Vagina (tissue), 2 donors: ENCODE measurements at places on chromosomes 13 and 19.

- DNase-seq = no peak
Observed at GRCh38 chr19:3369337-3370213, 3.2 kb downstream of the NFIC start.

- DNase-seq = no peak
Observed at GRCh38 chr19:39362682-39363657, 20.7 kb downstream of the SAMD4B start.

DNA sequence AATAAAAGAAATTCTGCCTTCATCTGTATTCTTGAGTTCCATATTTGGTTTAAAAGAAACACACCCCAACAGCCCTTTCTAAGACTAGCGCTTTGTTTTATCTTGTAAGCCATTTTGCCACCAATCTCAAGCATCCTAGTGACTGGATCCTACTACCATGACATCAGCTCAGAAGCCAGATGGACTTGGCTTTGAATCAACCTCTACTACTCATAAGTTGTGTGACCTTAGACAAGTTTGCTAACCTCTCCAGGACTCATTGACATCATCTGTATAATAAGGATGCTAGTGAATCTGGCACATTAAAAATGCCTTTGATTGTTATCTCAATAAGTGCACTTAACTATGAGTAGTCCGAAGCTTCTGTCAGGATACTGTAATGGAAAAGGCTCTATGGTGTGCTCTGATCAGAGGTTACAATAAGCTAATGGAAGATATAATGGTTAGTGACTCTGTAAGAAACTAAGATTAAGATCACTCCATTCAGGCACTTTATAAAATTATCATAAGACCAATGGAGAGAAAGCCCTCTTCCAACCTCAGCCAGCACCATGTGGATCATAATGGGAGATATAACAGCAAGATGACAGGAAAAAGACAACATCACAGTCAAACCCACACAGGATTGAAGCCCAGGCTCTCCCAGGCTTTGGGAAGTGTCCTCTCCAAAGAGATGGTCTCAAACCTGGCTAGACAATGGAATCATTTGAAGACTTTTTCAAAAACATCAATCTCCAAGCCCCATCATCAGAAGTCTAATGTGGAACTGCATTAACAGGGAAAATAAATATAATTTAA is 180.6 kb upstream of the MIR17HG start:
- DNase-seq = no peak

- no peak for DNase-seq
Observed at GRCh38 chr19:35153701-35154524, 622 bp upstream of the FXYD5 start.

- DNase-seq = no peak
Observed at GRCh38 chr19:13579388-13580060, 73.2 kb upstream of the CACNA1A start.

- DNase-seq = no peak
Observed at GRCh38 chr19:45450012-45450333, 17.8 kb upstream of the FOSB start.

- no peak for DNase-seq
Observed at GRCh38 chr19:49851456-49852259, 699 bp downstream of the PTOV1 start.

GRCh38 chr19:42269478-42270345 is 660 bp downstream of the CIC start:
- no peak for DNase-seq

DNA sequence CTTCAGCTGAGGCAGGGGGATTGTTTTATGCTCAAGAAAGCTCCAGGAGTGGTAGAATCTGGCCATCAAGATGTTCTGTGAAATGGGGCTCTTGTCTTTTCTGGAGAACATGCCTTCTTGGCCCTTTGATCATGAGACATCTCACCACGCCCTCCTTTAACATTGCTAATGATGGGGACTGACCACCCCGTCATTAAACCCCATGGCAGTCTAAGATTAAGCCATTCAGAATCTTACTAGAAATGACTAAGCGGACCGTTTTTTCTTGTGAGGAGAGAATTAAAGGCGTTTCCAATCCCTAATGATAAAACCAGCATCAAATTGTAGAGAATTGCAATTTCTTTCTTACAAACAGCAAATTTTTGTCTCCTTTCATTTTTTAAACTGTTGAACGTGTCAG is 89.4 kb downstream of the COL4A2 start:
- DNase-seq = no peak

- DNase-seq = no peak
Observed at GRCh38 chr19:42498169-42498757, 30.0 kb downstream of the CEACAM1 start.

- DNase-seq = no peak
Observed at GRCh38 chr13:50284540-50284939, 269.3 kb downstream of the KCNRG start.
